Stimulated activated CD4-positive, alpha-beta T cell treated with anti-CD3 and anti-CD28 coated beads, Interleukin-1b, Interleukin-23, amount 100 ng/mL, for 1 hour (primary cell): ENCODE measurements at places on chromosomes 11 and 22.

- no peak for DNase-seq
Observed at GRCh38 chr11:61069427-61069826, 32.9 kb upstream of the CD5 start.

DNA sequence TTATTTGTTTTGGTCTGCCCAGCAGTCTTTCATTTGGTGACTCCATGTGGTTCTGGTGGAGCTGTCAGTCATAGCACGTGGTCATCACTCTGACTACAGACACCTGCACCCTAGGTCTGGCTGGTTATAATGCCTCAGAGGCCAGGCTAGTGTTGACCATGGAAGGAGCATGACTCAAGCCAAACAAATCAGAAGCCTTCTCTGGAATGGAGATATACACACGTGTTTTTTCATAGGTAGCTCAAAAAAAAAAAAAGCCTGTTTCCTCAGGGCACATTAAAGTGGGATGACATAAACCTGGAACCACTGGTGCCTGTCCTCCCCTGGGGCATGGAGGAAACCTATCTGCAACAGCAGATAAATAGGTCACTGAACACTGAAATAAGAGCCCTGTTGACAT, 8.1 kb upstream of the PLAAT3 start:
- DNase-seq, result no peak

DNA sequence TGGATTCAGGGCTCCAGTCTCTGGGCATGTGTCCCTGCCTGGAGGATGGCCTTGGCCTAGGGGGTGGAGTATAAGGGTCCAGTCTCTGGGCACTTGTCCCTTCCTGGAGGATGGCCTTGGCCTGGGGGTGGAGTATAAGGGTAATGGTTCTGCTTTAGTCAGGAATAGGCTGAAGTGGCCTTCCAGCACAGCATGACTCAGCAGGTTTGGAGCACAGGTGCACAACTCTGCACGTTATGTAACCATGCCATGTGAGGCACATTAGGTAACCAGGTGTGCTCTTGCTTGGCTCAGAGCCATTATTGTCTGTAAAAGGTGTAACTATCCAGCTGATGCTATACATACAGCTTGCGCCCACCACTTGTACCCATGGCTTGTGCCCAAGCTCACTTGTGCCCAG, 48.4 kb upstream of the POLD3 start:
- no peak for DNase-seq

- no peak for DNase-seq
Observed at GRCh38 chr22:42879371-42880021, 22.4 kb upstream of the ARFGAP3 start.

- no peak for DNase-seq
Observed at GRCh38 chr11:62774407-62774806, 3.2 kb downstream of the TAF6L start.

- DNase-seq, result no peak
Observed at GRCh38 chr11:92397221-92397755, 172.7 kb downstream of the FAT3 start.

DNA sequence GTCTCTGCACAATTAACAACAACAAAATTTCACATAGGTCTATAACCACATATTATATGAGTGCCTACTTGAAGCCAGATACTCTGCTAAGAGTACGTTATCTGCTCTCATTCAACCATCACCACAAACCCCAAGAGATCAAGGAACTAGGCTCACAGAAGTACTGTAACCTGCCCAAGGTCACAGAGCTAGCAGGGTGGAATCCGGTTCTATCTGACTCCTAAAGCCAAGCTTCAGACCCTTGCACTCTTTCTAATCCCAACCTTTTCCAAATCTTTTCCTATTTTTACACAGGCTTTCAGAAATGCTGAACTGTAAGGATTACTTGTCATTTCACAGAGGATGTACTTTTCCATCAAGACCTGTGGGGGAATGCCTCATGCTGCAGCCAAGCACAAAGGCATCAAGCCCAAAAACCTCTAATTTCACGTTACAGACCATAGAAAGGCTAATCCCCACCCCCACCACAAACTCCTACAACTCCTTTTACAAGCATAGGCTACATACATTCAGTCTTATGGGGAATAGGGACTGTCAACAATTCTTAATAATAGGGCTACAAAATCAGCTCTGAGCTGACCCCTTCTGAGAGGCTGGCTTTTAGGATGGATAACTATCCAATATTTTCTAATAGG, 927 bp downstream of the PRCP start:
- no peak for DNase-seq

DNA sequence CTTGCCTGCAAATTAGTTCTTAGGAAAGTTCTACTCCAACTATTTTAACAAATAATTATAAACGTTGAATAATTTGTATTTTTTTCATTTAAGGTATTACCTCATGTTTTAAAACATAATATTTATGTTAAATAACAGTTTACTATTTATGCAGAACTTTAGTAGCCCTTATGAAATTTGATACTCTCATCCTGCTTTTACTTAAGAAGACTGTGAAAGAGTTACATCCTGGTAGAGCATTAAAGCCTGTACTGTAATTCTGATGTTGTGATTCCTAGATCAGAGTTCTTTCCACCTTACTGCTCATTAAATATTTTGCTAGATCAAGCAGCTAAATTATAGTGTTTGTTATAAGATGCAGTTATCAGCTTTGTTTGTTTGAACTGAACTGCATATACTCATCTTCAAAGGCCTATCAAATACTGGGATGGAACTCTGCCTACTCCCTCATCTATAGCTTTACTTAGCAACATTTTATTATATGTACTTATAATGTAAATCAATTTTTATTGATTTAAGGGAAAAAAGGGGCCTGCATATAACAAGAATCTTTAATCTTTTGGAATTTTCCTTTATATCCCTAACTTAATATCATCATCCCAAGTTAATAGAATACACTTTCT, 304.2 kb downstream of the DYNC2H1 start:
- no peak for DNase-seq

DNA sequence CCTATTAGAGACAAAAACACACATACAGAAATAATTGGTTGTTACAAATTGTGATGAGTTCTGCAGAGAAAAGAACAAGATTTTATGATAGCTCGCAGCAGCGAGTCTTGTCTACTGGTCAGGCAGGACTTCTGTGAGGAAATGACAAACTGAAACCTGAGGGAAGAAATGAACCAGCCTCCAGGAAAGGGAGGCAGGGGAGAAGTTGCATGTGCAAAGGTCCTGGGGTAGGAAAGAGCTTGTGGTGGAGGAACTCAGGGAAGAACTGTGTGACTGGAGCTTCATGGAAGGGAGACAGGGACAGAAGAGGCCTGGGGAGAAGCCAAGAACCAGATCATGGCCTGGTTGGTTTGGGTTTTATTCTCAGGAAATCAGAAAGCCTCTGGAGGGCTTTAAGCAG, 9.2 kb upstream of the RAB1B start:
- no peak for DNase-seq

GRCh38 chr11:10730151-10730550, 20.9 kb upstream of the CTR9 start:
- DNase-seq, result no peak

GRCh38 chr11:19594326-19594725, 118.3 kb upstream of the NAV2 start:
- DNase-seq, result no peak

- DNase-seq, result no peak
Observed at GRCh38 chr11:58905011-58905720, 34.1 kb upstream of the GLYATL1 start.

DNA sequence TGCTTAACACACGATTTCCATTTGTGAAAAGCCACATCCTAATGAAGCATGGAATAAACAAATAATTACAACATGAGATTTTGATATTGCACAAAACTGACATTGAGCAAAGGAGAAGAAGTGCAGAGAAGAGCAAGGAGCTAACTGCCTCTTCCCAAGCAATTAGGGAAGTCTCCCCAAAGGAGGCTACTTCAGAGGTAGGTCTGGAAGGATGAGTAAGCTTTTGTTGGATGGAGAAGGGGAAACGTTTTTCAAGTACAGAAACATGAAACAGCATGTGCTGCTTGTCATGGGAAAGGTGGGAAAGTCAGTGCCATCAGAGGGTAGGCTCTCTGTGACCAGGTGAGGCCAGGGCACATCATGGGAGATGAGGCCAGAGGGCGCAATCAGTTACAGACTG, 132.2 kb upstream of the SESN3 start:
- DNase-seq, result no peak

GRCh38 chr11:72821221-72821919, 7.2 kb downstream of the ATG16L2 start:
- no peak for DNase-seq

DNA sequence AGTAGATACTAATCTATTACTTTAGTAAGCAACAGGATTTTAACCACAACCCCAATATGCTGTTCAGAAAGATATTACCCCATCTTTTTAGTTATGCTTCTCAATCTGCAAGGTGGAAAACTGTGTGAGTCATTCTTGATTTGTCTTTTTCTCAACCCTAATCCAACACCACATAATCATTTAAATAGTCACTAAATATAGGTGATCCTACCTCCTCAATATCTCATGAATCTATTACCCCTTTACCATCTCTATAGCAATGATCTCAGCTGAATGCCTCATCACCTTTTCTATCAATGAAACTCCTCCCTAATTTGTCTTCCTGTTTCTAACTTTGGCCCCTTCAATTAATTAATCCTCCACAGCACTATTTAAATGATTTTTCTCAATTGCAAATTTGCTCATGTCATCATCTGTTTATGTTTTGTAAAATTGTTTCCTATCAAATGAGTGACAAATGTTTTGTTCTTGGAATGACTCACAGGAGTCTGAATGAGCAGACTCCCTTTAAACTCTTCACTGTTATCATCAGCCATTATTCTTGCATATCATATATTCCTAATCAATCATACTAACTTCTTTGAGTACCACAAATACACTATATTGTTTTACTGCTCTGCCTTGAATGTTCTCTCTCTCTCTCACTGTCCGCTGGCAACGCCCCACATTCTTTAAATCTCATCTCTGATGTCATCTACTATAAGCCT, 26.1 kb downstream of the SNX19 start:
- no peak for DNase-seq

DNA sequence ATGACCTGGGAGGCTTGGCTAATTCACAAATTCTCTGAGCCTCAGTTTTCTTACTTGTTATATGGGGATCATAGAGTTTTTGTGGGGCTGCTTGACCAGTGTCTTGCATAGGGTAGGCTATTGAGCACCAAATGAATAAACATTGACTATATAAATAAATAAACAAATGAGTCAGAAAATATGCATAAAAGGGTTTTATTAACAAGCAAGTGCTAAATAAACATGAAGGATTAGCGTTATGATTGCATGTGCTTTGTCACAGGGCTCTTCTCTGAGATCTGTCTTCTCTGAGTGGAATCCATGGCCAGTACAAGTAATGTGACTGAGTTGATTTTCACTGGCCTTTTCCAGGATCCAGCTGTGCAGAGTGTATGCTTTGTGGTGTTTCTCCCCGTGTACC, at the start of gene OR4B1:
Gene OR4B1 (plus strand): TSS at position 301 of the 400 bp plus-strand sequence. CDS start 0 bp downstream, at position 301.
- no peak for DNase-seq

GRCh38 chr22:39494471-39495120, 7.5 kb upstream of the MIEF1 start:
- DNase-seq, result no peak

DNA sequence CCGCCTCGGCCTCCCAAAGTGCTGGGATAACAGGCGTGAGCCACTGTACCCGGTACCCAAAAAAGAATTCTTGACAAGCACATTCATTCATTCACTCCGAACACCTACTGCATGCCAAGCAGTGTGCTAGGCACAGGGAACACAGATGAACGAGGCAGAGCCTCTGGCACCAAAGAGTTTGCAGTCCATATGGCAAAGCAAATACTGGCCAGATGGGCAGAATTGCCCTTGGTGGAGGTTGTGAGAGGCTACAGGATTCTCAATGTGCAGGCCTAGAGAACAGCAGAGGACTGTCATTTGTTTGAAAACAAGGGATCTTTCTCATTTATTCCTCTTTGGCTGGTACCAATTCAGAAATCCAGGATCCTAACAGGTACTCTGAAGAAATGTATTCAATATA, 27.5 kb upstream of the MTCH2 start:
- DNase-seq, result no peak

DNA sequence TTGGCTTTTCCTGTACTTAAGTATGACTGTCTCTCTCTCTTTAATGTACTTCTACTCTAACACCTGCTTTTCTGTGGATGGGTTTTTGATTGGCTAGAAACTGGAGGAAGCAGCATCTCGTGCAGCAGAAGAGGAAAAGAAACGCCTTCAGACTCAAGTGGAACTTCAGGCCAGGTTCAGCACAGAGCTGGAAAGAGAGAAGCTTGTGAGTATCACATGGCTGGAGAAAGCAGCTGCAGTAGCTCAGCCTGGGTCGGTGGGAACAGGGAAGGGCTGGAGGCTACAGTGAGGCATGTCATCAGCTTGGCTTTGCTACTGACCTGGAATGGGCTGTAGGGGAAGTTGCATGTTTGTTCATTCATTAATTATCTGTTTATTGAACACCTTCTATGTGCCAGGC, 74.2 kb downstream of the SWAP70 start:
- no peak for DNase-seq

DNA sequence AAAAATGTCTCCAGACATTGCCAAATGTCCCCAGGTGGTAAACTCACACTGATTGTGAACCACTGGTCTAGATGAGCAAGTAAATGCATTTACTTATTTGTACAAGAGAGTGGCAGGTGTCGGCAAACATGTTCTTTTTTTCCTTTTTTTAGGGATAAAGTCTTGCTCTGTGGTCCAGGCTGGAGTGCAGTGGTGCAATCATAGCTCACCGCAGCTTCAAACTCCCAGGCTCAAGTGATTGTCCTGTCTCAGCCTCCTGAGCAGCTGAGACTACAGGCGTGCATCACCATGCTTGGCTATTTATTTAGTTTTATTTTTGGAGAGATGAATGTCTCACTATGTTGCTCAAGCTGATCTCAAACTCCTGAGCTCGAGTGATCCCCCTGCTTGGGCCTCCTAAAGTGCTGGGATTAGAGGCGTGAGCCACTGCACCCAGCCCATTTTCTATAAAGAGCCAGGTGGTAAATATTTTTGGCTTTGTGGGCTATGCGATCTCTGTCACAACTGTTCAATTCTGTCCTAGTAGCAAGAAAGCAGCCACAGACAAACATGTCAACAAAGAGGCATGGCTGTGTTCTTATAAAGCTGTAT, 1.4 kb downstream of the VPREB1 start:
- no peak for DNase-seq

DNA sequence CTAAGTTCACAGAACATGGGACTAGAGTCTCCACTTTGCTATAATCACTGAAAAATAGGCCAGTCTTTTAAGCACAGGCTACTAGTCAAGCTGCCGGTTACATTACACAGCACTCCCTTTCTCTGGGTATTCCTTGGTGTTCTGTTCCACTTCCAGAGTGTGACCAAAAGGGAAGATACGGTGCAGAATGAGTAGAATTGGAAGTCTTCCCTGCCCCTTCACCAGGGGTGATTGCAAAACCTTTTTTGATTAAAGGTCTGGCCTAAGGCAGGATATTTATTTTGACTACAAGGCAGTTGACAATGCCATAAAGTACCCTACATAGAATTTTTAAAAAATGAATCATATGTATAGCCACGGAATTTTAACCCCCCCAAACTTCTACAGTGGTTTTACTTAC, 59.6 kb upstream of the ADORA2A start:
- DNase-seq, result no peak
